ENCODE measurements at places on chromosomes 13 and 19. TPM values are rescaled to one million over a fixed set of nuclear protein-coding genes. Genes with fewer than 3 reads are reported as not detected.

The MCEMP1 gene
- 0.20 TPM for total RNA-seq

The CDX2 gene
- 271 TPM for total RNA-seq

DNA sequence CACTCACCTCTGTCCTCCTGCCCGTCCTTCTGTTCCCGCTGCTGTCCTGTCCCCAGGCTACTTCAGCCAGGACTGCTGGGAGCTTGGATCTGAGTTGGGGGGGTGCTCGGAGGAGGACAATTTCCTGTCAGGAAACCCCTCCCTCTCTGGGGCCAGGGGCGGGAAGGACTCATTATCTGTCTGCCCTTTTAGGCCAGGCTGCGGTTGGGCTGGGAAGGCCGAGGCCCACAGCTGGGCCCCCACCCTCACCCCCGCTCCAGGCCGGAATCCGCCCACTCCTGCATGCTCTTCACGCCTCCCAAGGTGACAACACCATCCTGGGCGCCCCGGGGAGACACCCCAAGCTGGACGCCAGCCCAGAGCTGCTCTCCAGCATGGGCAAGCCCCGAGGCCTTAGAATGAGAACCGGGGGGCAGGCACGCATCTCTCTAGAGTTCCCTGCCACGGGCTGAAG lies at the start of gene EXOC3L2:
EXOC3L2 (minus strand) TSS at position 74 of the 454 bp plus-strand sequence. CDS start 6,362 bp downstream, outside the sequence.
- peaks cover 1% of the 10 kb centered on the region for H3K4me1 ChIP-seq
- no peaks in the 10 kb centered on the region for H3K36me3 ChIP-seq
- no peaks in the 10 kb centered on the region for H3K27me3 ChIP-seq

DNA sequence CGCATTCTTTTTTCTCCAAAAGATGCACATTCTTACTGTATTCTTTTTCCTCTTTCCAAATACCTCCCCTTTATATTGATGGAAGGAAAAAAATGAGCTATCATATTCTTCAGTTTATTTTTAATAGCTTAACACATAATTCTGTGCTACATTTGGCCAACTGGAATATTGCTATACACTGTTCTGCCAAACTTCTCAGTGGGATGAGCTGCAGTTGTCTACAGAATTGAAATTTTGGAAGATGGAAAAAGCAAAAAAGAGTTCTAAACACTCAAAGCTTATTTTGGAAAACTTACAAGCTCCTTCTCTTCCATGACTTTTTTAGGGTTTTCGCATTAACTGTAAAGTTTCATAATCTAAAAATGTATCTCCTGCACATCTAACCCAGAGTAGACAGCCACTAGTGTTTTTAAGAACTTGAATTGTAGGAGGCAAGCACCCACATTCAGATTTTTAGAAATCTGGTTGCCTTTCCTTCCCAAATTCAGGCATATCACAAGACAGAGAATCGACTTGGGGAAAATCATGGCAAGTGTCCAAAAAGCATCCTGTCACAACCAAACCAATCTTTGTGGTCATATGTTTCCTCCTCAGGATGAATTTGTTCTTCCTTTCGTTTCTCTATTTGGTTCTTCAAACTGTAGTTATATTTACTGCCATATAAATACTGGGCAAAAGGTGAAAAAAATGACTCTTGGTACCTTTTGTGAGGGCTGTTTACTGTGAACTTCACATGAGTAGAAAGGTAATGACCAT lies 111.4 kb upstream of the FRY start:
- H3K4me3 ChIP-seq, result no peak overlapping the region
- no peak for DNase-seq
- H3K27me3 ChIP-seq, result no peaks in the 10 kb centered on the region
- H3K4me1 ChIP-seq, result no peaks in the 10 kb centered on the region

DNA sequence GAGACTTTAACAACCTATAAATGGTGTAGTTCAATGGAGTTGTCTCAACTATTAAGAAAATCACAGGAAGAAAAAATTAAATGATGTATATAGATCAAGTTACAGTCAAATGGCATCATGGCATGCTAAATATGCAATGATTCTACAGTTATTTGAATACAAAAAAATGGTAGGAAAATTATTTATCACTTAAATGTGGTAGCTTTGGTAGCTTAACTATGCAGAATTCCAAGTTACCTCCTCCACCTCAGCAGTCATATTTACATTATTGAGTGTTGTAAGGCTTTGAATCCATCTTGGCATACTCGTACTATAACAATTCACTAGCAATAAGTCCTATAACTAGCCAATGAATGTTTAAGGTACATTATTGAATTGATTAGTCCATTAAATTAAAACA lies 36.8 kb downstream of the CAB39L start:
- H3K27me3 ChIP-seq, result no peaks in the 10 kb centered on the region
- DNase-seq, result no peak
- H3K27ac ChIP-seq, result no peak overlapping the region
- H3K36me3 ChIP-seq, result no peaks in the 10 kb centered on the region
- no peaks in the 10 kb centered on the region for H3K4me1 ChIP-seq
- H3K4me3 ChIP-seq, result no peak overlapping the region

Measured in colonic mucosa (tissue), 4 donors.